ENCODE measurements at places on chromosomes 1 and 21.

DNA sequence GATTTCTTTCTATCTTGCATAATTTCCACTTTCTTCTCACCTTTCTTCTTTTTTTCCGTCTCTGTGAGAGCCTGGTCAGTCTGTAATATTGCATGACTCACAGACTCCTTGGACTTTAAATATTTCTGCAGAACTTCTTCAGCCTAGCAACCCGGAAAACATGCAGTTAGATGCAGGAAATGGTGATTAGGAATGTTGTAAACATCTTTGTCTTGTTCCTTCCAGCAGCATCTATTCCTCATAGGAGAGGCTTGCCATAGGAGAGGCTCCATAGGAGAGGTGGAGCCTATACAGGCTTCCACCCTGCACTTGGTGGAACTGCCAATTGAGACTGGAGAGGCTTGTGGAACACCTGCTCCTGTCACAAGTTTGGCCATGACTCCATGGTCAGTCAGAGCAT, 10.0 kb downstream of the GBP5 start:
- DNase-seq = no peak

DNA sequence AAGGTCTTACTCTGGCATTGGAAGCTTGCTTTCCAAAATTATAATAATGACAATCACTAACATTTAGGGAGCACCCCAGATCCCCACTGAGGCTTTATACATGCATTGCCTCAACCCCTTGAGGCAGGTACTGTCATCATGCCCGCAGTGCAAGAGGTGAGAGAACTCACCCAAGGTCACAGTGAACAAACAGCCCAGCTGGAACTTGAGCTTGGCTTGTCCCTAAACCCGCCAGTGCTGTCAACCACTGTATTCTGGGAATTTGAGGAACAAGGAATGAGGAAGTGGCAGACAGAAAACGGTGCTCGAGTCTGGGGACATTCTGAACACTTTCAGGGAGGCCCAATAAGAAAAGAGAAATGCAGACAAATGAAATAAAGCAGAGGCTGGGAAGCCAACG, 34.6 kb upstream of the TLR5 start:
- DNase-seq = no peak

DNA sequence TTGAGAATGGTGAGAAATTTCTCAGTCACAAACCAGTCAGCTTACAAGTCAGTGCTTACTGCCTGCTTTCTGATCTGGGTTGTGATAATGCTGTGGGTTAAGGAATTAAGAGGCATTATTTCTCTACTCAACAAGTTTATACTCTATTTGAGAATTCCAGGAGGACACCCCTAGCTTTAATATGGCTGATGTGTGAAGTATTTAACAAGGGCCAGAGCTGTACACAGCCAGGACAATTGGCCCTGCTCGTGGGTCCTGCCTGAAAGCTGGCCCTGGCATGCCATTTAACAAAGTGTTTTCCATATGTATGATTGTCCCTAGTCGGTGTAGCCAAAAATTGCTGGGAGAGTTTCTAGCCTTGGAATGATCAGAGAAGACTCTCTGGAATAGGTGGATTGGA, 43.2 kb downstream of the HHAT start:
- DNase-seq = no peak

- no peak for DNase-seq
Observed at GRCh38 chr1:183070923-183071618, 47.9 kb downstream of the LAMC1 start.

DNA sequence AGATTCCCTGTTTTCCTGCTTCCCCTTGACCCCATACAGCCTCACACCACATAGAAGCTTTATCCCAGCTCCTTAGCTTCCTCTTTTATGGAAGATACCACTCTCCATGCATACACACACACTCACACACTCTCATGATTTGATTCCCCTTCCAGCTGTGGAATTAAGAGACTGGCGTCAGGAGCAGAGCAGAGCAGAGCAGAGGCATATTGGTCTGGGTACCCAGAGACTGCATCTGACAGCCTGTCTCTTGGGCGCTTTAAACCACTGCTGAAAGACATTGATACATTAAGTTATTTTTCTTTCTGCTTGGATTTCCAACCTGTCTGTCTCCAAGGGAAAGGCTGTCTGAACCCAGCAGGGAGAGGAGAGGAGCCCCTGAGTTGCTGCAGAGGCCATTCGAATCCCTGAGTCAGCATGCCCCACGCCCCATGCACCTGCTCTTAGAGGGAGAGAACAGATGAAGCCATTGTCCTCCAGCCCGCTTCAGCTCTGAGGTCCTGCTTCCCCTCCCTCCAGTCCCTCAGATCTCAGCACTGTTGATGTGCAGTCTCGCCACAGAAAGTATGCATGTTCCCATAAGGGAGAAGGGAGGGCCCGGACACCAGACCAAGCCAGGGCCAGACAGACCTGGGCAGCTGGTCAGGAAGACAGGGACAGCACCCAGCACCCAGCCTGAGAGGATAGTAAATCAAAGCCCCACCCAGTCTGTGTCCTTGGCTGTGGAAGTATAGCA, 66.7 kb upstream of the GJB5 start:
- no peak for DNase-seq

GRCh38 chr1:51627672-51628071, 10.8 kb downstream of the OSBPL9 start:
- DNase-seq = no peak

- no peak for DNase-seq
Observed at GRCh38 chr21:42983103-42983502, 8.7 kb downstream of the PKNOX1 start.

DNA sequence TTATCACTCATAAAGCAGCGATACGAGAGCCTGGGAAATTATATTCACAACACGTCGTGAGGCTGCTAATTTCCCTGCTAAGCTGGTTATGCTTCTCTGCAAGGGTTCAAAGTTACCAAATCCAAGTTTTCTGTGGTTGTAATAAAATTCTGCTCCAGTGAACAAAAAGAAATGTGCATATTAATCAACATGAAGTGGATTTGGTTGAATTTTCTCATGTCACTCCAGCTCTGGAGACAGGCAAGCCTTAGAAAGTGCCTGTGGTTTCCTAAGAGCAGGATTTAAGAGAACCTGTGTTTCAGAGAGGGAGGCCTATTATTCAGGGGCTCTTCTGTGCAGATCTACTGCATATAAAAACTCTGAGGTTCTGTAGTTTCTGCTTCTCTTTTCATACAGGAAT, 87.5 kb downstream of the WLS start:
- DNase-seq = no peak

- DNase-seq = no peak
Observed at GRCh38 chr1:17861685-17862084, 106.6 kb downstream of the ACTL8 start.

All from stimulated activated CD8-positive, alpha-beta memory T cell treated with anti-CD3 and anti-CD28 coated beads, Interleukin-15, amount 100 ng/mL, for 4 hours (primary cell).